Left cardiac atrium (tissue), 4 donors: ENCODE measurements at places on chromosomes 6 and 20. TPM values are rescaled to one million over a fixed set of nuclear protein-coding genes. Genes with fewer than 3 reads are reported as not detected.
A peak's percentile ranks its signal among the peaks of the same experiment; 100 is the strongest.

DNA sequence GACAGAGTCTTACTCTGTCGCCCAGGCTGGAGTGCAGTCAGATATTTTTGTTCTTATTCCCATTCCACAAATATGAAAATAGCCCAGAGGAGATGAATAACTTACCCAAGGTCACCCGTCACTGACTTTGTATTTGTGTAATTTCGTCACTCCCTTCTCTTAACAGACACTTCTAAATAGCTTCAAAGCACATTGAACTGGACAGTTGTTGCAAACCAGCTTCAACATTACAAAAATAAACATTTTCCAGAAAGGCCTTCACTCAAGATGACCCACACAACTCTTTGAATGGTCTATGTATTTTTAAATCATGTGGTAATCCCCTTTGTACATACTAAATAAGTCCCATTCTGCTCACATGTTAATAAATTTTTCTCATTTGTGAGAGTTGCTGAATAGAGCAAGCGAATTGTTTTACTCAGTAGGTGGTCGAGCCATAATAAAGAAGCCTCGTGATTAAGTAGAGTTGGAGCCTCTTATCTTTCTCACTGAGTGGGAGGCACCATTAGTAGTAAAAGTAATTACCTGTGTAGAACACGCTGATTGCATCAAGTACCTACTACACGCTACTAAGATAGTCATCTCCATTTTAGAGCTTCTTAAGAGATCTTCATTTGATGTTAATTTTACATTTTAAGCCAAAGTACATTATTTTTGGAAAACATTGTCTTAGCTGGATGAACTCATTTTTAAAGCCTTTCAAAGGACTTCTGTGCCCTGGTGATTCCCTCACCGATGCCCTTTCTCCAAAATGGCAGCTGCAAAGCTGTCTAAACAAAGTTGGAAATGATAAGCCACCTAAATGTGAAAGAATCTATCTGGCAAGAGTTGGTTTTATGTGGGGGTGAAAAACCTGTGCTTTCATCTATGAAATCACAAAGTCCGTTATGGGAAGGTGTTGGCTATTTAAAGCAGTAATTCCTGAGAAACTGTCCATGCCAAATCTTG, 110.0 kb downstream of the TSHZ2 start:
- DNase-seq = no peak

- peak; percentile 44 for DNase-seq
Observed at GRCh38 chr20:2693286-2694007, 867 bp downstream of the EBF4 start.

- DNase-seq = no peak
Observed at GRCh38 chr6:14862845-14863244, 383.0 kb upstream of the JARID2 start.

DNA sequence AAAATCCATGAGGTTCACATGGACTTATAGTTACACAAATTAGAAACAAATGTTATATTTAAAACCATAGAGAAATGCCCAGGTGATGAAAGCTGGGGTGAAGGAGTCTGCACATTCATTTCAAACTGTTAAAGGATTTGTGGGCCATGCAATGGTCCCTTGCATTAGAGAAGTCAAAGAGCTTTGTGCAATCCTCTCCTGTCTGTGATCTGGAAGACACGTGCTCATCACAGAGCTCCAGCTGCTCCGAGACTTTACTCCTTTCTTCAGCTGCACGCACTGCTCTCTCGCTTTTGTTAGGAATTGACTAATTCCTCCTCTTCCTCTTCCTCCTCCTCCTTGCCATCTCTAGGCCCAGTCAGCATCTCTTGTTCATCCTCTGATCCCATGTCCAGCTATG, 4.1 kb upstream of the AIF1 start:
- DNase-seq = no peak

DNA sequence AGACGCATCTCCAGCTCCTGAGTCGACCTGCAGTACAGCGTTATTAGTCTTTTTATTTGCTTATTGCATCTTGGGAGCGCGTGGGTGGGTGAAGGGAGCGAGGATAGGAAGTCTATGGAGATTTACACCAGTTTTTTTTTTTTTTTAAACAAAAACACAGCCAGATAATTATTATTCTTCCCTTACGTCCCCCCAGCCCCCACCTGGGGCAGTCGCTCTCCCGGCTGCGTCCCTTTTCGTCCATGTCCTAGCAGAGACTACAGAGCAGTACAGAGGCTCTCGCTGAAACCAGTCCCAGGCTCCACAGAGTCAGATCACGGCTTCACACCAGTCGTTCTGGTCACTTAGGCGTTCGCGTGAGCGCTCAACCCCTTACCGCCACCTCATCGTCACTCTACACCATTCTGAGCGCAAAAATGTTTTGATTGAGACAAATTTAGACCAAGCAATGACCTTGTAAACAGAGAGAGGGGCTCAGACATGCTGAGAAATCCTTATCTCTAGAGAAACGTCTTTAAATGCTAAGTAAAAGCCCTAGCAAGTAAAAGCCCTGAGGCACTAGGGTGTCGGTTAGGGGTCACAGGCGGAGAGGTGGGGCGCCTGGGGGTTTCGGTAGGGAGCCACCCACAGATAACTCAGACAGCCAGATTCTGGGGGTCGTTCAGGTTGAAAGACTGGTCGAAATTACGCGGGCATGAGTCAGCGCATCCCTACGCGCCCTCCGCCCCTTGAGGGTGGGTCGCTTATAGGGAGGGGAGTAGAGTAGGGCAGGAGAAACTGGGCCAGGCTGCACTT, 975 bp upstream of the PPT2 start:
- DNase-seq = peak; percentile 46

DNA sequence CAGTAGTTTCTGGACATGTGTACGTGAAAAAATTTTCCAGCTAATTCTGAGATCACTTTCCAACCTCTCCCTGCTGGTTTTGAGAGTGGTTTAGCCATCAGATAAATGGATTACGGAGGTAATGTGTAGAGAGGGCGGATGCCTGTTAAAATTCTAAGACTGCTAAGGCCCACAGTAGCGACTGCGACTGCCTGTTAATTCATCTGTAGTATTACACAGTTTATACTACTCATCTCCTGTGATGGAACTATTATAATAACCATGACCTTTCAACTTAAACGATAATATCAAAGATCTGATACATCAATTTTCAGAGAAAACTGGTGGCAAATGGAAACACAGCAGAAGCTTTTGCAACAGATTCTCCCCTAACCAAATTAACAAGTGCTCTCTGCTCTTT, 102.3 kb downstream of the IRF4 start:
- no peak for DNase-seq

GRCh38 chr20:49647550-49647949, 66.1 kb downstream of the B4GALT5 start:
- no peak for DNase-seq

DNA sequence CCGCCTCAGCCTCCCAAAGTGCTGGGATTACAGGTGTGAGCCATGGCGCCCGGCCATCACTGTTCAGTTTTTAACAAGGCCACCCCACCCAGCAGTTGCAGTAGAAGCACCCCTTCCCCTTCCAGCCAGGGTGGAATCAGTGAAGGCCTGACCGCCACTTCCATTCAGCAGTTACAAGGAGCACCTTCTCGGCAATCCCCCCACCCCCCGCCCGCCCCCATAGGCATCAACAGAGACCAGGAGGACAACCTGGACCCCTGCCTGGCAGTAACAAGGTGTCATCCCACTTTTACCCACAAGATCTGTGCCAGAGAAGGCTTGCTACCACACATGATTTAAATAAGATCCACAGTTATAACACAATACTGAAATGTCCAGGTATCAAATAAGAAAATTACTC, 23.1 kb downstream of the NCR2 start:
- DNase-seq = no peak

DNA sequence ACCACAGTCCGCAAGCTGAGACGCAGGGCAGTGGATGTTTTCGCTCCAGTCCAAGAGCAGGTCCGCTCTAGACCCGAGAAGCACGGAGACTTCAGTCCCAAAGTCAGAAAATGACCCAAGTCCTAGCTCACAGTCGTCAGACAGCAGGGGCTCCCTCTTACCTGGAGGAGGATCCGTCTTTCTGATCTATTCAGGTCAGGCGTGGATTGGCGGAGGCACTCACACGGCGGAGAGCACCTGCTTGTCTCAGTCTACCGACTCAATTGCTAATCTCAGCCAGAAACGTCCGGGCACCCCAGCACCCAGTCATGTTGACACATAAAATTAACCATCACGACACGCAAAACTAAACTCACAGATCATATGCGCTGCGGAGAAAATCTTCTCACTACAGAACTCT, 285.3 kb upstream of the CDH4 start:
- DNase-seq = no peak

DNA sequence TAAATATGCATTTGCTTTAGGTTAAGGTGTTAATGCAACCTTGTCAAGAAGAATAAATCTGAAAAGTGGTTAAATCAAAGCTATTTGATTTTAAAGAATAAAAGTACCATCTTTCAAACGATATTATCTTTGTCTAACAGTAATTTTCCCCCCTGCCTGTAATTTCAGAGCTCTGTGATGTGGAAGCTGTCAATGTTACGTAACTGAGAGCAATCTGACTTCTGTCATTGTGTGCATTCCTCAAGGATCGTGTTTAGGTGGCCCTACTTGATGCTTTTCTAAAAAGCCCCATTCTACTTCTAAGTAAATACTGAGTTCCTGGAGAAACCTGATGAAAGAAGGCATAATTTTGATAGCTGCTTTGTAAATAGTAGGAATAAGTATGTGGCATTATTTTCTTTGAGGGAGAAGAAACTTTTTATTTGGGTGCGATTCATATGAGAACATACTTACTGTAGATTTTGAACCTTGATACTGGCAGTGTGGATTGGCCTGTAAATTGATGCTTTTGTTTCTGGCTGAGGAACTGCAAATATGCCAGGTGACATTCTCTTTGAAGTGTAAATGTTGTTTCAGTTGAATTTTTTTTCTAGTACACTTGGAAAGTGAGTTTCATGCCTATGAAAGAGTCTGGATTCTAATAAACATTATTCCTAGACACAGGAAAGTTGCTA, 529.6 kb upstream of the FLRT3 start:
- no peak for DNase-seq

DNA sequence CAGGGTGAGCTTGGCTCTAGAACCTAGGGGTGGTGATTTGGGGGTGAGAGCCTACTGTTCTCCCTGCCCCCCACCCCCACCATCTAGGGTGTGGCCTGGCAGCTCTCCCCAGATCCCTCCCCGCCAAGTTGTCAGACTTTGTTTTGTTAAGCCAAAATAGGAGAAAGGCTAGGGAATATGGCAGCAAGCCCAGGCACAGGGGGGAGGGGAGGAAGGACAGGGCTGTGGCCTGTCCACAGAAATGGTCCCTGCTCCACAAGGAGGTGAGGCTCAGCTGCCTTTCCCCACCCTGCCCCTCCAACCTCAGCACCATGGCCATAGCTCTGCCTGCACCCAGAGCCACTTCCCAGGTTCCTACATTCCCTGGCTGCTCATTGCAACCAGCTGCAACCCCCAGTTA, 17.2 kb downstream of the SCUBE3 start:
- peak; percentile 70 for DNase-seq

GRCh38 chr6:117591405-117591804, 10.9 kb downstream of the GOPC start:
- DNase-seq = no peak

DNA sequence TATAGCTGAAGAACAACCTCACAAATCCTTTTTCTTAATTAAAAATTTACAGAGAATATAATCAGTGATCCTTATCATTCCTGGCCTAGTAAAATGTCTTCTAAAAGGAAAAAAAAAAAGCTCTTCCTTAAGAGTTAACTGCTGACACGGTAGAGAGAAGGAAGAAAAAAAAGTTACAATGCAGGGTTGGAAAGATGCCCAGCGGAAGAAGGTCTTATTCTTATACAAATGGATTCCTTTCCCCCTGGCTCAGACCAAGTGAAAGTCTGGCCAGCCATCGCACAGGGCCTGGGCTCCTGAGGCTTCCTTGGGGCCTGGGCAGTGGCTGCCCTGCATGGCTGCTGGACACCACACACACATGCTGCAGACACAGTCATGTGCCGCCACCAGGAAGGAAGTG, 688.6 kb downstream of the TENT5A start:
- no peak for DNase-seq

GRCh38 chr20:57838670-57839151, 128.9 kb upstream of the PMEPA1 start:
- DNase-seq = no peak

GRCh38 chr6:157261606-157262005, 61.7 kb downstream of the TMEM242 start:
- no peak for DNase-seq

DNA sequence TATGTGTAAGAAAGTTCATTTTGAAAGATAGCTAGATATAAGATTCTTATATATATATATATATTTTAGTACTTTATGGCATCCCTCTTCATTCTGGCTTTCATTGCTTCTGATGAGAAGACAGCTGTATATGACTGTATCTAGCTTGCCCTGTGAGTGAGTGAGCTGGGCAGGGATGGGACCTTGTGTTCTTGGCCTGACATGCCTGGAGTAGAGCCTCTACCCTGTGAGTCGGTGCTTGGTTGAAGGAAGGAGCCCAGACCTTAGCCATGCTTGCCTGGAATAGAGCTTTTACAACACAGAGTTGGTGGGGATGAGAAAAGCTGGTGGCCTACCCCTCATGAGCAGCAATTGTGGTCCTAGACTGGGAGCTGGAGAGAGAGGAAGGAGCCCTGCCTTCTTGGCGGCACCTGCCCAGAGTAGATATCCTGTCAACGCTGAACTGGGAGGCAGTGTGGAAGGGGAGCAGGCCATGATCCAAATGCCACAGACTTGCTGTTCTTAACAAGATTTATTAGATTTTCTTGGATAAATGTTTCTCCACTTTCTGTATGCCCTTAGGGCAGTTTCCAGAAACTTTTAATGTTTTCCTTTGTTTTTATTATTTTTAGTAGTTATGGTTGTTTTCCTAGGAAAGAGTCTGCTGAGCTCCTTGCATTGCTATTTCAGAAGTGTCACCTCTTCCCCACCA, 31.6 kb downstream of the FIG4 start:
- no peak for DNase-seq

GRCh38 chr20:6055161-6055783, 1.4 kb upstream of the LRRN4 start:
- no peak for DNase-seq

GRCh38 chr6:4705809-4706208, 70.4 kb upstream of the CDYL start:
- no peak for DNase-seq

- no peak for DNase-seq
Observed at GRCh38 chr20:10236540-10237533, 18.2 kb downstream of the SNAP25 start.

- no peak for DNase-seq
Observed at GRCh38 chr6:148069256-148069655, 273.4 kb upstream of the SASH1 start.

DNA sequence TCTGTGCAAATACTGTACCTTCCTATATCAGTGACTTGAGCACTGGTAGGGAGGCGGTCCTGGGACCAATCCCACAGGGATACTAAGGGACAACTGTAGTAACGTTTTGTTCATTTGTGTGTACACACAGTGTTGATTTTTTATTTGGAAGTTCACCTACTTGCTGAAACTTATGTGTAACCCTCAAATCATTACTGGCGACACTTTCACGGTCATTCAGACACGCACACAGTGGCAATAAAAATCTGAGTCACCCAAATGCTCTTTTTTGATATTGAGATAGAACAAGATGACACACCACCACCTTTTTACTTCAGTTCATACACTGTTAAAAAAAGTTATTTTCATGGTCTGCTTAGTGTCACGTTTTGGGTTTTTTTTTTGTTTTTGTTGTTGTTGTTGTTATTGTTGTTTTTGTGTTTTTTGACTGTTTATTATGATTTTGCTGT, 79.8 kb downstream of the QKI start:
- DNase-seq = no peak

FNDC1 gene
- total RNA-seq = 0.63 TPM

BPIFA1 gene
- total RNA-seq = not detected

TRIM31 gene
- not detected for total RNA-seq

ETV7 gene
- 0.63 TPM for total RNA-seq

KIAA0408 gene
- 1.5 TPM for total RNA-seq

EPHA7 gene
- total RNA-seq = 6.7 TPM

CDSN gene
- total RNA-seq = 0.10 TPM

POLR1H gene
- total RNA-seq = 16.6 TPM

PLCB4 gene
- 29.7 TPM for total RNA-seq

GHRH gene
- 4.2 TPM for total RNA-seq
